ENCODE measurements at places on chromosomes 2 and 18. TPM values are rescaled to one million over a fixed set of nuclear protein-coding genes. Genes with fewer than 3 reads are reported as not detected.

Gene CHRNA1
- not detected for total RNA-seq

Gene RPL37A
- 1,882 TPM for total RNA-seq

Gene CHRNG
- not detected for total RNA-seq

Gene MRPL19
- total RNA-seq, result 38.0 TPM

Gene POTEI
- not detected for total RNA-seq

Gene C2orf80
- total RNA-seq, result not detected

Gene ADAM23
- total RNA-seq, result not detected

Gene MSH6
- 37.5 TPM for total RNA-seq

Gene ANKRD29
- total RNA-seq, result 2.0 TPM

Gene RIF1
- total RNA-seq, result 29.6 TPM

Gene NEB
- 4.7 TPM for total RNA-seq

Gene C2orf78
- not detected for total RNA-seq

Gene PXDN
- total RNA-seq, result 7.8 TPM

Gene MBD1
- total RNA-seq, result 130 TPM

Gene BCL11A
- total RNA-seq, result 94.4 TPM

Gene LHCGR
- total RNA-seq, result not detected

Gene MDH1B
- 0.34 TPM for total RNA-seq

Gene ANKRD39
- 14.7 TPM for total RNA-seq

Gene DSC1
- 1,039 TPM for total RNA-seq
